ENCODE measurements at places on chromosomes 16 and 17.

- DNase-seq = peak; percentile 63
These were observed 3.4 kb downstream of the SLC38A10 start for GRCh38 chr17:81291662-81292061.

GRCh38 chr16:67197704-67198103, 1.2 kb upstream of the ELMO3 start:
- no peak for DNase-seq

- DNase-seq = no peak
These were observed 40.4 kb upstream of the CORO6 start for GRCh38 chr17:29663155-29663554.

GRCh38 chr17:55769625-55770000, 18.8 kb downstream of the PCTP start:
- no peak for DNase-seq

GRCh38 chr17:41734949-41735313, 488 bp upstream of the HAP1 start:
- DNase-seq = no peak

GRCh38 chr17:81556175-81556691, 4.1 kb upstream of the FAAP100 start:
- peak; percentile 57 for DNase-seq

DNA sequence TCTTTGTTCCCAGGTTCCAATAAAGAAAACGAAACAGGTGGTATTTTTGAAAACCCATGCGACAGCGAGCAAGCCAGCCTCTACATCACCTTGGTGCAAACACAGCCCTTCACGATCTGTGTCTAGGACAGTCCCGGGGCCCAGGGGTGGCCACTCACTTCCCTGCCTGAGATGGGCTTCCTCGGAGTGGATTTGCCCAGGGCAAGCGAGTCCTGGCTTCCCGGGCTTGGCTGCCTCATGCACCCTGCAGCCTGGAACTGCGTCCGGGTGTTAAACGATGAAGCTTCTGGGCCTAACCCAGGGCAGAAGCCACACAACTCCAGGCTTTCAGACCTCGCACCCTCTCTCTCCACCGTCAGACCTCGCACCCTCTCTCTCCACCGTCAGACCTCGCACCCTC, 66.0 kb downstream of the RPH3AL start:
- DNase-seq = peak; percentile 10

- DNase-seq = no peak
These were observed 830 bp downstream of the SPACA3 start for GRCh38 chr17:32992321-32993033.

- DNase-seq = no peak
These were observed 134.9 kb downstream of the MSI2 start for GRCh38 chr17:57391076-57391825.

DNA sequence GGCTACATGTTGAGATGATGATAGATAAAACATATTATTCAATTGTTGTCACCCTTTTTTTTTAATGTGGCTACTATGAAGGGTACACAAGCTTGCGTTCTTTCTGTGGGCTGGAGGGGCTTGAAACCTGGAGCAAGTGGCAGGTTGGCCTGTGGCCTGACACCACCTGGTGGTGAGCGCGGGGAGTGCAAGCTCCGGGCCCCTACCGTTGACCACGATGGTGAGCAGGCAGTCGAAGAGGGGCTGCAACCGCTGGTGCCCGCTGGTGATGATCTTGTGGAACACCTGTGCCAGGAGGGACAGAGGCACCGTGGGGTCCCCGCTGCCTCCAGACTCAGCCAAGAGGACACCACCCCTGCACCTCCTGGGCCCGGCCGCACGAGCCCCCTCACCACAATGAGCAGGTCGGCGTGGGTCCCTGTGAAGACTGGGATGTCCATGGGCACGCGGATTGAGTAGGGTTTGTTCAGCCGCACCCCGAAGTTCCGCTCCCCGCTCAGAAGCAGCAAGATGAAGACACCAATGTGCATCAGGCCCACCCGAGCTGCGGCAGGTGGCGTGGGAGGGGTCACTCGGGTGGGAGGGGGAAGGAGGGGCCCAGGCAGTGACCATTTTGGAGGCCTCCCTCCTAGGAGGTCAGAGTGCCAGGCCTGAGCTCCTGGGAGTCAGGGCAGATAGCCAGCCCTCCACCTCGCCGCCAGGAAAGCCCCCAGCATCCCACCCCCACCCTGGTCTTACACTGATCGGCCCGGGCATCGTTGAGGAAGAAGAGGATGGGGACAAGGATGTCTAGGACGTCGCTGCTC, 14.4 kb downstream of the HID1 start:
- peak; percentile 67 for DNase-seq

DNA sequence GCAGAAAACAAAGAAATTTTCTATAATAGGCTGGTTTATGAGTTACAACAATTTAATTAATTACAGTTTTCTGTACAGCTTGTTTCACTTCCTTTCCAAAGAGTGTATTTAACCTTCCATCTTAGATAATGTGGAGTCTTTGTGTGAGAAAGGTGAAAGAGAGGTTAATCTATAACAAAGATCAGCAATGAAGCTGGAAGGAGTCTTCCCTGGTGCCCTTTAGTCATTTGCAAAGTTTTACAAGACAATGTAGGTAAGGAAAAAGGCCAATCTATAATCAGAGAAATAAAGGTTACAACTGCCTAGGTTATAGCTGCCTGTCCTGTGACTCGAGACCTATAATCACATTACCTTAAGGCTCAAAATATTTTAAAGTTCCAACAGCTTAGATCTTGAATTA, 142.0 kb downstream of the ZNF18 start:
- no peak for DNase-seq

DNA sequence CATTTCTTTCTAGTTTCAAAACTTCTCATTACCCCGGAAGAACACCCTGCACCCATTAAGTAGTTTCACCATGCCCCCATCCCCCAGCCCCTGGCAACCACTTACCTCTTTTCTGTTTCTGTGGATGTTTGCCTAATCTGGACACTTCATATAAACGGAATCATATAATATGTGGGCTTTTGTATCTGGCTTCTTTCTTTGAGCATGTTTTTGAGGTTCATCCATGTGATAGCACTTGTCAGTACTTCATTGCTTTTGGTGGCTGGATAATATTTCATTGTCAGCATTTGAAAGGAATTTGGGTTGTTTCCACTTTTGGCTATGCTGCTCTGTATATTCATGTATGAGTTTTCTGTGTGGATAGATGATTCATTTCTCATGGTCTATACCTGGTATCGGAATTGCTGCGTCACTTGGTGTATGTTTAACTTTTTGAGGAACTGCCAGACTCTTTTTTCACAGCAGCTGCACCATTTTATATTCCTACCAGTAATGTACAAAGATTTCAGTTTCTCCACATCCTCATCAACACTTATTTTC, 30.0 kb upstream of the SLC5A10 start:
- no peak for DNase-seq

DNA sequence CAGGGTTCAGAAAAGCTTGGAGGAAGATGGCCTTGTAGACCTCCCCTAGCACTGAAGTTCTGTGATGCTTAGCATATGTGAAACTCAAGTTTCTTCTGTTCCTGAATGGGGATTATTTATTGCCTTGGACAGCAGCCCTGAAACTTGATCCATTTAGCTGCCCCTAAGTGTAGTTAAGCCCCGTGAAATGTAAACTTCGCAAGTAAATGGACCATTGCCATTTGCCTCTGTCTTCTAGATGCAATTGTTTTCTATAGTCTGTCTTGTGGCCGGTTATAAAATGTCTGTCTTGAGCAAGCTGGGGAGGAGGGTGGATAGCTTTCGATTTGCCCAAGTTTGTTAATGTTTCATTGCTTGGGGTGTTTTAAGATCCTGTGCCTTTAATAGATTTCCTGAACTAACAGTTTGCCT, 261.8 kb downstream of the CDH13 start:
- DNase-seq = no peak

- DNase-seq = no peak
These were observed 95.5 kb upstream of the GSE1 start for GRCh38 chr16:85517563-85518179.

DNA sequence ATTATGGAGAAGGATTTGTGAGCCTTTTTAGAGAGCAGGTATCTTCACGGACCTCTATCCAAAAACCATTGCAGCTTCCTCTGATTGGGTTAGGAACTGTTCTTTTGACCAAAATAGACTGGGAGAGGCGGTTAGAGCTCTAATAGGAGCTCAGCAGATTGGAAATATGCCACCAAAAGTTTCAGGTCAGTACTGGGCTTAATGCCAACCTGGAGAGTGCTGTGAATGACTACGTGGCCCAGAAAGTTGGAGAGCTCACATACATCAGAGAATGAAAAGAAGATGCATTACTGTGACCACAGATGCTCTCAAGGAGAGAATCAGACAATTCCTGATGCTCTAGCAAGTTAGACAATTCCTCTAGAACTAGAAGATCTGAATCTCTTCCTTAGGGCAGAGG, 86.5 kb downstream of the ABCA8 start:
- DNase-seq = no peak

DNA sequence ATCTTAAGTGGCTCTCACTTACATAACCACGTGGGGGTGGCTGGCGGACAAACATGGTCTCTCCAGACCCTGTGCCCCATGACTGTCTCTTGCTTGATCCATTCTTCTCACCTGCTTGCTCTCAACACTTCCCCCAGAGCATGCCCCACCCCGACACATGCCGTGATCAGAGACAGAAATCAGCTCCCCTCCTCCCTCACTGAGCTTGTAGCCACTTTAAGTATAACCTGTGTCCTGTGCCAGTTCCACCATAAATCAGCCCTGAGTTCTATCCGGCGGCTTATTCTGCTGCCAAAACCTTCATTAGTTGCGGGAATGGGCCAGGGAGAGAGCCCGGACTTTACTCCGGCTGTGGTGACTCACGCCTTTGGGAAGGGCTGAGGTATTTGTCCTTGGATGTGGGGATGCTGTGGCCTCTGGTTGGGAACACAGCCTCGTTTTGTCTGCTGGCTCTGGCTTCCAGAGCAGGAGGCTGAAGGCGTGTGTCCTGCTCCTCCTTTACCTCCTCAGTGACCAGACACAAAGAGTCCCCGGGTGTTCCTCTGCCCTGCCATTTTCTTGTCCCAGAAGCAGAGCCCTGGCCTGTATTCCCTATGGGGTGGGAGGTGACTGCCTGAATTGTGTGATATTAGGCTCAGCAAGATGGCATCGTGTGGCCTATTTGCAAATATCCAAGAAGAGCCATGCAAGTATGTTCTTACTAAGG, 21.1 kb downstream of the ANKRD40 start:
- peak; percentile 82 for DNase-seq
